ENCODE measurements at places on chromosomes 5 and 9.
A peak's percentile ranks its signal among the peaks of the same experiment; 100 is the strongest.

DNA sequence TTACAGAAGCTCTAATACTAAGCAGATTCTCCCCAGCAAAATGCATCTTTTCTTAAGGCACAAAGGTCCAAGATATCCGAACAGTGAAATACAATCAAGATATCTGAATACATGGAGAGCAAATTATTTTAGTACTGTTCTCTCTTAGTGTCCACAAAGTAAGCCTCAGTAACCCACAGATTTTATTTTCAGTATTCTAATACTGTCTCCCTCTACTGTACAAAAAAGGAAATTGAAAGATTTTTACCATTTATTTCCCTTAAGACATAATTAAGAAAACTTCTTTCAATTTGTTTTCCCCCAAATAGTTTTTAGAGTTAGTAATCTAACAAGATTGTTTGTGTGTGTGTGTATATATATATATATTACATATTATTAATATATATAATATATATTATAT lies 24.7 kb upstream of the NOL6 start:
- DNase-seq, result no peak

- DNase-seq, result no peak
Measured at GRCh38 chr9:35760651-35761050, 6.6 kb upstream of the MSMP start.

DNA sequence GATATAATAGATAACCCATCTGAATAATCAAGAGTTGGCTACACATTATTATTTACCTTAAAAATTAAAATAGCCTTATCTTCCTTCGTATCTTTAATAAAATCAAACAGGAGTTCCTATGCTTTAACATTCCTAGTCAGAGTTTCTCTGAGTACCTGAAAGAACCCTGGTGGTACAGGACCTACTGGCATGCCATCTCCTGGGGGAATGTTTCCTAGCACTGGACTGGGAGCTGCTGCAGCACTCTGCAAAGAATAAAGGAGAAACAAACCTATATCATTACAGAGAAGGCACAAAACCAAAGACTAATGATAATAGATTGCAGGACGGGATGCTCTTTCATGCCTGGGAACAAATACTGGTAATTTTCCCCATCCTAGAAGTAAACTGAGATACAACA lies 119.5 kb upstream of the ACOT12 start:
- DNase-seq, result no peak

GRCh38 chr9:99451112-99451606 lies 229.1 kb downstream of the SEC61B start:
- DNase-seq, result no peak

DNA sequence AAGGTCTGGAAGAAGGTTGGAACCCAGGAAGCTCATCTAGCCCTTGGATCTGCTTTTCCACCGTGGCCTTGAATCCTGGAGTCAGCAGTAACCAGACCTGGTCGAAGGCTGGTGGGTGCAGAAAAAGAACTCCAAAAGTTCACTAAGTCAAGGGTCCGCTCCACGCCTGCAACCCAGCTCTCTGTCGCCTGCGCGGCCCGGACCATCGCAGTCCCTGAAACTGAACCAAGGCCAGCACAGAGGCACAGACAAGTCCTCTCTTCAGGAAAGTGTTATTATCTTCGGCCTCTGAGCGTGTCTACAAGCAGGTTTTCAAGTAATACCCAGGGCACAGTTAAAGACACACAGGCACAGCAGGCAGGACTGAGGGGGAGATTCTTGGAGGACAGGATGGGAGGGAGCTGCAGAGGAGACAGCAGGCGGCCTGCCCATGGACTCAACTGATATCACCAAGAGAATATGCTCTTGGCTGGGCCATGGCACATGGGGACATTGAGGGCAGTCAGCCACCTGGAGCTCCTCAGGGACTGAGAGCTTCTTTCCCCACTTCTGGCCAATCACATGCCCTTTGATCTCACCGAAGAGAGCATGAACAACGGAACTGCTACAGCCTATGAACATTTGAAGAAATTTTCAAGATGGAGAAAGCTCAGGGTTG lies 45.8 kb upstream of the SEMA4D start:
- no peak for DNase-seq

DNA sequence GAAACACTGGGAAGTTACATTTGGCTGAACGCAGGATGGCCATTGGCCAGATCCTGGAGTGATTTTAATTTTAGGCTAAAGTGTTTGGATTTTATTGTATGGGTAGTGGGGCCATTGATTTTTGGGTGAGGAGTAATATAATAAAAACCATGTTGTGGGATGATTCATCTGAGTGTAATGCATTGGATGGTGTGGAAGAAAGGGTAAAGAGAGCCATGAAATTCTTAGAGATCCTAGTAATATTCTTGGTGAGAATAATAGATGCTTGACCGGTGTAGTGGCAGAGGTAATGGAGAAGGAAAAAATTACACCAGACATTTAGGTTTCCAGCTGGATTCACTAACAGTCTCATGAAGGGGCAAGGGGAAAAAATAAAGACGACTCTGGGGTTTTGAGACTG lies 158.1 kb downstream of the NPR3 start:
- DNase-seq, result no peak

- no peak for DNase-seq
Measured at GRCh38 chr9:18941060-18941740, 91.8 kb downstream of the SAXO1 start.

DNA sequence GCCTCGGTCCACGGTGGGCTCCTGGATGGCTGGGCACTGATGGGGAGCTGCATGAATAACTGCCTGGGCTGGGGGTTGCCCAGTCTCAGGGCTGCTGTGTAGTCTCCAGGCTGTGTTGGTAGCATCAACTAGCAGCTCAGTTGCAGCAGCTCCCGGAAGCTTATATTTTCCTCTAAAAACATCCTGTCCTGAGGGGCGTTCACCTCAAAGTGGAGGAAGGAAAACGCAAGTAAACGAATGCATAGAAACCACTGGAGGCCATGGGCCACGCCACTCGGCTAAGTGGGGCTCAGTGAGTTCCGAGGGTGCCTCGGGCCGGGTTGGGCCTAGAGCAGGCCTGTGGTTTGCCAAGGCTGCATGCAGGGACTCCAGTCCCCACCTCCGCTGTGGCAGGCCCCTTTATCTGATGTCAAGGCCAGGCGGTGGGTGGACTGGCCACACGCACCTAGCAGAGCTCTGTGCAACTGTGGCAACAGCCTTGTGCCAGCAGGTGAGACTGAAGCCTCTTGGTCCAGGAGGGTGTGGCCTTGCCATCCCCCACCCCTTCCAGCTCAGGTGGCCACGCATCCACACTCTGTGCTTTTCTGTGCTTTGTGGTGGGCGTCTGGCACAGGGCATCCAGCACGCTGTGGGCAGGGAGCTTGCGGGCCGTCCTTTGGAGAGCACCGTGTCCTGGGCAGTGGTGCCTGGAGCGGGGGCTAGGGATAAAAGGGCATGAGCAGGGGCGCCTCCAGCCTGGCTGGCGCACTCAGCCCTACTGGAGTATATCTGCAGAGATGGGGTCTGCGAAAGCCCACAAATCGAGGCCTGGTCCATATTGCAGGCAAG lies 15.1 kb downstream of the TCF7 start:
- no peak for DNase-seq

DNA sequence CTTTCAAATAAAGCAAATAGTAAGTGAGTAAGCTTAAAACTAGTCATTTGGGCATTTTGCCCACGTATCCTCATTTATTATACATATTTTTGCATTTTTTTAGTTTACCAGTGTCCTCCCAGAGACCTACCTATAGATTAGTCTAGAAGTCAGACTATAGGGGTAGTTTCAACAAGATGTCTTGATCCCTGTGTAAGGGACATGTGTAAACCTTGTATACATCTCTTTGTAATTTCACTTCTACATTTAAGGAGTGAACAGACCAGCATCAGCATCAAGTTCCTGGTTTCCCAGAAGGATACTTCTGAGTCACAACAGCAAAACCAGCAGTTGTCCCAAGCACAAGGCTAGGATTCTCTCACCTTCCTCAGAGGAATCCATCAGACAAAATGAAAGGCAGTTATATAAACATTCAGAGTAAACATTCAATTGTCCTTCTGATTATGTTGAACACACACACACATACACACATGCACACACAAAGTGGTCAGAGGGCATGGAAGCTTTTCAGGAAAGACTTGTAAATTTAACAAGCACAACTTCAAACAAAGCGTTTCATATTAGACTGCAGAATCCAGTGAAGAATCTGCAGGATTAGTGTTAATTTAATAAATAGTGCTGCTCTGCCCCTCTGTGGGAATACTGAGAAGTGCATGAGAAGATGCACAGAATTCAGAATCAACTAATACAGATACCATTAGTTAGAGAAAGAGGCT lies 55.4 kb downstream of the HINT1 start:
- DNase-seq, result peak; percentile 17

- peak; percentile 58 for DNase-seq
Measured at GRCh38 chr5:132825033-132825833, 5.2 kb downstream of the SHROOM1 start.

GRCh38 chr9:126618585-126619360 lies 5.0 kb downstream of the LMX1B start:
- DNase-seq, result peak; percentile 48

GRCh38 chr5:157549283-157549629 lies 26.3 kb downstream of the ADAM19 start:
- no peak for DNase-seq

DNA sequence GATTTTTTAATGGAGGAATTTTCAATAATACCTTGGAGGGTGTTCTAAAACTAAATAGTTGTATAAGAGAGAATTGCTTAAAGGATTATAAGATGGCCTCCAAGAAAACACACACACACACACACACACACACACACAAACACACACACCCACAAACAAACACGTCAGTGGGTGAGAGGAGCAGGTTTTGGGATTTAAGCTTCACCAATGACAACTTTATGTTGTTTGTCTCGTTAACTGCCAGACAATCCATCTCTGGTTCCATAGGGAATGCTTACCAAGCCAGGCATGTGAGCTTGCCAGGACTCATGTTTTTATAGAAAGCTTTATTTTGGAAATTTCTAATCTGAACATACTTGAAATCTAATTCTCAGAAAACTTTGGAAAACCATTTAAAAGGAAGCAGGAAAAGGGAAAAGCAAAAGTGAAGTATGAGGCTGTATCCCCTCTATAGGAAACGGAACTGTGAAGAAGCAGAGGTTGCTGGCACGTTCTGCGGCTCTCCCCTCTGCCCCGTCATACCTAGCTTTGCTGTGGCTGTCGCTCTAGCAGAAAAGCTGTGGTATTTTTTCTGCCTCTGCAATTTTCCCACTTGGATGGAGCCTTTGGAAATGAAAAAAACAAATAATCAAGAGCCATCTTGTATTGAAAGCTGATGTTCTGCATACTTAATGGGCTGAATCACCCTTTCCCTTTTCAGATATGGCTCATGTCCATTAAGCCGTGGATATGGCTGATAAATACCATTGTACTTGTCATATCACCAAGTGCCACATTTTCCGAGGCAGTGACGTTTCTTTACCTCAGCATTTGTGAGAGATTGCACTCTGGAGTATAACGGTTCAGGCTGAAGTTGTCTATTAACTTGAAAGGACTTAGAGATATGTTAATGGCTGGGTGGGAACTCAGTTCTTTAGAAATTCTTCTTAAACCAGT lies 112.7 kb downstream of the NTRK2 start:
- no peak for DNase-seq

GRCh38 chr5:6734243-6734700 lies 21.0 kb downstream of the TENT4A start:
- no peak for DNase-seq

- peak; percentile 76 for DNase-seq
Measured at GRCh38 chr9:129665389-129665775, at the start of gene PRRX2. Gene PRRX2 (plus strand): TSS chr9:129665647. CDS start chr9:129665868, 221 bp downstream.

GRCh38 chr9:130745210-130745800 lies 51.7 kb downstream of the EXOSC2 start:
- no peak for DNase-seq

GRCh38 chr9:74773886-74774479 lies 113.7 kb downstream of the TRPM6 start:
- DNase-seq, result peak; percentile 76

GRCh38 chr5:147455822-147456450 lies 53.9 kb downstream of the DPYSL3 start:
- no peak for DNase-seq

DNA sequence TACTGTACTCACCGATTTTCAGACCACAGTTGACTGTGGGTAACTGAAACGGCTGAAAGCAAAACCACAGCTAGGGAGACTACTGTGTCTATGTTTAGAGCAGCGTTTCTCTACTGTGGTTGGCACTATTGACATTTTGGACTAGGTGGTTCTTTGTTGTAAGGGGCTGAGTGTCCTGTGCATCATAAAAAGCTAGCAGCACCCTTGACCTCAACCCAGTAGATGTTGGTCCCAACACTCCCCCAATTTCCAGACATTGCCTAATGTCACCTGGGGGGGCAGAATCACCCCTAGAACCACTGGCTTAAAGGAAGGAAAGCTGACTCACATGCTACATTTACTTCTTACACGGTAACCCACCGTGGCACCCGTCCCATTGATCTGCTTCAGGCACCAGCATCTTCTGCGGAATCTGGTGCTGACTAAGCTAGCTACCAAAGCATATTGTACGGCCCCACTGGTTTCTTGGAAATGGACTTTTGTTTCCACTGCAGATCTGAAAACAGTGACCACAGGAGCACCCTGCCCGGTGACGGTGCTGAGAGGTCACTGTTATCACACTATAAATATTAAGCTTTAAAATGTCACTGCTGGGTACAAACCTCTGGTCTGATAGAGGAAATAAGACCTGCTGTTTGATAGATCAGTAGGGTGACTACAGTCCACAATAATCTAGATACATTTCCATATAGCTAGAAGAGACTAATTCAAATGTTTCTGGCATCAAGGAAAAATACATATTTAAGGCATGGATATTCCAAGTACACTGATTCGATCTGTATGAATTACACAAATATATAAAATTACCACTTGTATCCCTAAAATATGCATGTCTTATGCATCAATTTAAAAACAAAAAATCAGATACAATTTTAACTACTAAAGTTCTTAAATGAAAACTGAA lies 151.4 kb downstream of the HSD17B3 start:
- no peak for DNase-seq

- DNase-seq, result no peak
Measured at GRCh38 chr9:126667190-126668055, 53.7 kb downstream of the LMX1B start.

- DNase-seq, result no peak
Measured at GRCh38 chr5:6525422-6525821, 76.8 kb downstream of the UBE2QL1 start.

- DNase-seq, result no peak
Measured at GRCh38 chr9:87075537-87075936, 128.2 kb upstream of the GAS1 start.

- no peak for DNase-seq
Measured at GRCh38 chr5:166062094-166062493, 2229.4 kb upstream of the WWC1 start.

GRCh38 chr5:67393211-67393610 lies 196.6 kb upstream of the CD180 start:
- no peak for DNase-seq
